ENCODE measurements at places on chromosomes 5 and 9. TPM values are rescaled to one million over a fixed set of nuclear protein-coding genes. Genes with fewer than 3 reads are reported as not detected.

The NR2F1 gene
- not detected for total RNA-seq

The PCDHGA6 gene
- total RNA-seq: 0.60 TPM

- H3K27ac ChIP-seq: no peak overlapping the region
- H3K4me1 ChIP-seq: no peaks in the 10 kb centered on the region
- no peak overlapping the region for H3K4me3 ChIP-seq
- H3K36me3 ChIP-seq: peaks cover 3% of the 10 kb centered on the region
- no peaks in the 10 kb centered on the region for H3K27me3 ChIP-seq
Measured at GRCh38 chr5:131883984-131884383, 61.5 kb downstream of the MEIKIN start.

DNA sequence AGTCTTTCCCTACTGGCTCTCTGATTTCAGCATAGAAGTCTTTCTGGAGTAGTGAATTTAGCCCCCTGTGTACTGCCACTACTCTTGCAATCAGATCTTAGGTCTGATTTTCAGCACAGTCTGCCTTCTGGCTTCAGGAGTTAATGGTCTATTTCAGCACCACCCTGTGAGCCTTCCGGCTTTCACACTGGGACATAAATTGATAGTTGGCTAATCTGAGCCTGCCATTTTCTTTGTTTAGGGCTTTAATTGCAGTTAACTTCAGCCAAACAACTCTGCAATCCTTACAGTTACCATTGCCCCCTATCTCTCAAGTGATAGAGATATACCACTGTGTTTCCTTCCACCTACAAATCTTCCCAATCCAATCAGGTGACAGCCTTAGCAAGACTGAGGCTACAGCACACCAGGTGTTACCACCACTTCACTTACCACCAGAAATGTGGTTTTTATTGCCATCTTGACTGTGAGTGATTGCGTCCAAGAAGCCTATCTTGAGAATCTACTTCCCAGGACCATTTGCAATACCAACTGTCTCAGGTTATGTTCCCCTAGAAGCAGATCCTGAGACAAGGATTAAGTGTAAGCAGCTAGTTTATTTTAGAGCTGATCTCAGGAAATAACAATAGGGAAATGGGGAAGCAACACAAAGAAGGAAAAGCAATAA, 51.9 kb upstream of the NEK6 start:
- H3K27ac ChIP-seq: no peak overlapping the region

DNA sequence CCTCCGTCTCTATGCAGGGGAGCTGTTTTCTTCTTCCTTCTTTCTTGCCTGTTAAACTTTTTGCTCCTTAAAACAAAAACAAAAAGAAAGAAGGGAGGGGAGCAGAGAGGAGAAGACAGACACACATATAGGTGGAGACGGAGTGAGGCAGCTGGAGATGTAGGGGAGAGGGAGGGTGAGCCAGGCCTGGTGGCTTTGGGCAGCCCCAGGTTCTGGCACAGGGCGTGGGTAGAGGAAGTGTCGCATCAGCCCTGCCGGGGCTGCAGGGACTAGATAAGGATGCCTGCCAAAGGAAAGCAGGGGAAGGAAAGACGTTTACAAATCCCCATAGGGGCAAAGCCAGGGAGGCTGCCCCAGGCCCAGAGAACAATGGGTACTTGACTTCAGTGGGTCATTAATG, 38.7 kb upstream of the PTGS1 start:
- no peak overlapping the region for H3K27ac ChIP-seq
- DNase-seq: no peak
- H3K36me3 ChIP-seq: peaks cover 20% of the 10 kb centered on the region
